ENCODE measurements at places on chromosomes 1 and 21.

- no peak for DNase-seq
Observed at GRCh38 chr1:78718566-78718965, 68.9 kb downstream of the IFI44 start.

DNA sequence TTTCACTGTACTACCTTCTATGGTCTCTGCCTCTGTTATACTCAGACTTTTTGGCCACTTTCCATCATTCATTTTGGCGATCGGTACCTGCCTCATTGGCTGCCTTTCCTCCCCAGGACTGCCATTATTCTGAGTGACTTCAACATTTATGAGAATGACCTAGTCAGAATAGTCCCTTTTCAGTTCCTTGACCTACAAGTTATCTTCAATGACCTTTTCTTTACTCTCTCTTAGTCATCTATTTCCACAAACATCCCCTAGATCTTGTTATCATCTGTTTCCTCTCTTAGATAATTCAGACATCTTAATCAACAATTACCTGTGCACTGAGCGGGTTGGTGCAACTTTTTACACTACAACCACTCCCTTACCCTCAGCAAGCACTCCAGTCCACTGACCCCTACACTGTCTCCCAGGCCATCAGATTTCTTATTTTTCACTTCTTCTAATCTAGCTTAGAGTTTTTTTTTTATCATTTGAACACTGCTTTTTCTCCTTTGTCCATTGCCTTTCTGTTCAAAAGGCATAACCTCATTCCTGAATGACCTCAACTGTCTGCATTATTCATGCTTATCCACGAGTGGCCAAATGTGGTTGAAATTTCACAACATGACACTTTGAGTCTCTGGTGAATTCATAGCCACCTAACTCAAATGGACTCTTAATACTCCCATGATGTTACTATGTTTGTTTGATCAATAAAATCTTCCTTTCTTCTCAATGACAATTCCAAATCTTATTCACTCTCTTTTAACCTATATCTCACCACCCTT lies 112.7 kb downstream of the HMCN1 start:
- DNase-seq: no peak

DNA sequence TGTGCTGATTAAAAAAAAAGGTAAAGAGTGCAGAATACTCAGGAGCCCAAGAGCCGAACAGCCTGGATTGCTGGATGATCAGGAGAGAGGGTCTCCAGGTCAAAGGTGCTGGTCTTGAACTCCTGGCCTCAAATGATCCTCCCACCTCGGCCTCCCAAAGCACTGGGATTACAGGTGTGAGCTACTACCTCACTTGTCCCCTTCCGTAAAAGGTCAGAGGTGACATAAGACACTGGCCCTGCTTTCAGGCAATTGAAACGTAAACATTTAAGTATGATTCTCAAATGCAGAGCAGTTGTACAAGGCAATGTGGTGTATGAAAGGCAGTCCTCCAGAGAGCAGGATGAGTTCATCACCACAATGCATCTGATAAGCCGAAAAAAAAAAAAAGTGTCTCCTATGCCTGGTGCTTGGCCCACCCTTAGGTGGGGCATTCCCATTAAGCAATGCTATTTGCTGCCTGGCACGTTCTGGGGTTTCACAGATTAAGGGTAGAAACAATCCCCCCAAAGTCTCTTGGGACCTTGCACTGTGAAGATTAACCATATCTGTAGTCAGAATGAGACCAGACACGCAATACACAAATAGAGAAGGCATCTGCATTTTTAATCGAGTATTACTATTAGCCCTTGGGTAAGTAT lies 47.7 kb downstream of the PARP1 start:
- DNase-seq: no peak

DNA sequence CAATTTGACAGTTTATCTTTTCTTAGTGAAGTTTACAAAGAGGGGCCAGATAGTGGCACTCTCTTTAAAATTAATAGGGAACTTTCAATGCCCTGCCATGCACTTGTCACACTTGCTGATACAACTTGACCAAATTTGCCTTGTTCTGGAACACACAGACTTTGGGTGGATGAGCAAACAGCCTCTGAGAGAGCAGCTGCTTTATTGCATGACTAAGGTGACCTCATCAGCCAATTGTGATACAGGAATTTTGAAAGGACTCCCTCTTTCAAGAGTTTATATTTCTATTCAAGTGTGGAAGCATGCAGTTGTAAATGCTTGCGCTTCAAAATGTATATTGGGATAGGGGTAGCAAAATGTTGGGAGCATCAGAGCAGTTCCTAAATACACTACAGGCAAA lies 2.1 kb upstream of the RGS1 start:
- no peak for DNase-seq

DNA sequence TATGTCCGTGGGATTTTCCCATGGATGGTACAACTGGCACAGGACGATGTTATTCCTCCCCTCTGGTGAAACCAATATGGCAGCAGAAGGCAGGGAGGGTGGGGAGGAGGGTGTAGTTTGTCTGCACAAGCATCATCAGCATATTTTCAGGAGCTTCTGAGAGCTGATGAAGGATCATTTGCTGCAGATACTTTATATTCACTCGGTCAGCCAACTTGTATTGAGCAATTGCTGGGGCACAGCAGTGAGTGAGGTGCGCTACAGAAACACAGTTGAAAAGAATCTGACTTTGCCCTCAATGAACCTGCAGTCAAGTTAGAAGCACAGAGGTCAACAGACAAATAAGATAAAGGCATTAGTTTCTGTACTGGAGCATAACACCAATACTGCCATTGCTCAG lies 13.0 kb downstream of the PKP1 start:
- no peak for DNase-seq

DNA sequence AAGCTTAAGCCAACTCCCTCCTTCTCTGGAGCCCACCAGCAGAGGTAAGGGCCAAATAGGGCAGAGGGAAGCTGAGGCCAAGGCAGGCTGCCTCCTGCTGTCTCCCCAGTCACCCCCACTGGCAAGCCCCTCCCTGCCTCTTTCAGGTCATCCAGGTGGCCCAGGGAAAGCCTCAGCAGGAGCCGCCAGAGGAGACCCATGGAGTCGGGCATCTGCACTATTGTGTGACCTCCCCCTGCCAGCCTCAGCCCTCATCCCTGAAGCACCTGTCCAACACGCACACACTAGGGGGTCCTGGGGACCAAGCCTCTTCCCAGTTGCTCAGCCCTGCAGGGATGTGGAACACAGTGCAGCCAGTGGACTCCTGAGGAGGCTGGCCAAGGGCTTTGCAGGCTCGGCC lies 5.3 kb upstream of the NAXE start:
- DNase-seq: no peak

All from NCI-H748 treated with DMSO at 0.1 percent for 48 hours (cell line).